ENCODE measurements at places on chromosomes 2 and 18.

DNA sequence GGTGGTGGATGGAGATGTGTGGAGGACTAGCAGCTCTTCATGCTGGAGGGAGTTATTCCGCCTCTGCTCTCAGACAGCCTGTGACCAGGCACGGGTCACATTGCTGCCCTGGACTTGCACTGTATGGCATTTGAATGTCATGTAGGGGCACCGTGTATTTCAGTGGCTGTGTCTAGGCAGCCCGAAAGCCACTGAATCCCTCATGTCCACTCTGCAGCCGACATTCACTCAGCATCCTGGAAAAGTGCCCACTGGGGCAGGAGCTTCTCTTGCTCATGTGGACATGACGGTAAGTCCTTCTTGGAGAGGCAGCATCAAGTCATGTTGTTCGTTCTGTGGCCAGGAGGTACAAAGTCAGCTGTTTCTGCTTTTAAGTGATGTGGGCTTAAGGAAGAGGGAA lies 127.9 kb downstream of the SH3RF3 start:
- DNase-seq: no peak

DNA sequence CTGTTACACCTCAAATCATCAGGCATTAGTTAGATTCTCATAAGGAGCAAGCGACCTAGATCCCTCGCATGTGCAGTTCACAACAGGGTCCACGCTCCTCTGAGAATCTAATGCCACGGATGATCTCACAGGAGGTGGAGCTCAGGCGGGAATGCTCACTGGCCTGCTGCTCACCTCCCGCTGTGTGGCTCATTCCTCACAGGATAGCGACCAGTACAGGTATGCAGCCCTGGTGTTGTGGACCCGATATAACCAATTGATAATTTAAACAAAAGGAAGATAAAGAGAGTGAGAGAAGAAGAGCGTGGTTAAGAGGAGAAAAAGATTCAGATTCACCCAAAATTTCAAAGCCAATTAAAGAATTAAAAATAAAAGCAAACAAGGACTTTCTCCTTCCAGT lies 20.8 kb downstream of the TLK1 start:
- DNase-seq: no peak

DNA sequence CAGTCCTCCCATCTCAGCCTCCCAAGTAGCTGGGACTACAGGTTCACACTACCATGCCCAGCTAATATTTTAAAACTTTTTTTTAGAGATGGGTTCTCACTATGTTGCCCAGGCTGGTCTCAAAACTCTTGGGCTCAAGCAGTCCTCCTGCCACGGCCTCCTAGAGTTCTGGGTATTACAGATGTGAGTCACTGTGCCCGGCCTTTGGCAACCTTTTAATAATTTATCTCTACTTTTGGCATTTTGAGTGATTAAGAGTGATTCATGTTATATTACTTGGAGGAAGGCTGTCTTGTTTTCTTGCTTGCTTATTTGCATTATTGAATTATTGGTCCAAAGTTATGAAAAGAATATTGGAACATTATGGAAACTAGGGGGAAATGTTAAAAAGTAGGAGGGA lies 24.3 kb downstream of the NCOA1 start:
- DNase-seq: no peak

GRCh38 chr2:99960790-99961189 lies 181.6 kb downstream of the AFF3 start:
- DNase-seq: no peak

DNA sequence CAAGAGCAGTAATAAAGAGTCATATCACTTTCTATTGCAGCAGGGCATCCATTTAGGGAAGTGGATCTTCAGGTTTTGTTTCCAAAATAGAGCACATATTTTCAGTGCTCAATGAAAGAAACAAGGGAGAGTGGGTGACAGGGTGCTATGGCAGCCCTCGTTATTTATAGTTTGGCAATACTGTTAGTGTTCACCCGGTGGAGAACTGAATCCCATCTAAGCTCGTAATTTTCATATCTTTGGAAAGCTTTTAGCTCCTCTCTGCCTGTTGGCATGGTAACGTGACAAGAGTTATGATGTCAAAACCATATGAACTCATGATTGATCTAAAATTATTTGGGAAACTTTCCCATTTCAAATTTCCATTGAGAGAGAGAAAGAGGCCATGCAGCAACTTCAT lies 331.9 kb downstream of the LRRTM1 start:
- DNase-seq: no peak

GRCh38 chr2:29071032-29071975 lies 3.0 kb downstream of the PCARE start:
- DNase-seq: no peak

GRCh38 chr2:144348846-144349245 lies 171.1 kb downstream of the ZEB2 start:
- DNase-seq: no peak

DNA sequence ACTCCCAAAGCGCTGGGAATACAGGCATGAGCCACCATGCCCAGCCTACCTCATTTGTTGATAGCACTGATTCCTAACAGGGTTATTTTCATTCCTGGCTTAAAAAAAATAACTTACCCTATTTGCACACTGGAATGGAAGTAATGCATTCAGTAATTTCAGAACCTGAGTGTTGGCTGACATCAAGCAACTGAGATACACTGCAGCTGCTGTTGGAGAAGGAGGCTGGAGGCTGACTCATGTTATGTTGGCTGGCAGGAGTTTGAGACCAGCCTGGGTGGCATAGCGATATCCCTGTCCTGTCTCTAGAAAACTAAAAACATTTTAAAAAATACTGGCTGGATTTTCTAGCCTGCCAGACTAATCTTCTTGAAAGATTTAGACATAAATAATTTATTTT lies 385.1 kb upstream of the MEX3C start:
- DNase-seq: no peak

- DNase-seq: no peak
Observed at GRCh38 chr2:216698293-216698692, 2.9 kb upstream of the IGFBP5 start.

DNA sequence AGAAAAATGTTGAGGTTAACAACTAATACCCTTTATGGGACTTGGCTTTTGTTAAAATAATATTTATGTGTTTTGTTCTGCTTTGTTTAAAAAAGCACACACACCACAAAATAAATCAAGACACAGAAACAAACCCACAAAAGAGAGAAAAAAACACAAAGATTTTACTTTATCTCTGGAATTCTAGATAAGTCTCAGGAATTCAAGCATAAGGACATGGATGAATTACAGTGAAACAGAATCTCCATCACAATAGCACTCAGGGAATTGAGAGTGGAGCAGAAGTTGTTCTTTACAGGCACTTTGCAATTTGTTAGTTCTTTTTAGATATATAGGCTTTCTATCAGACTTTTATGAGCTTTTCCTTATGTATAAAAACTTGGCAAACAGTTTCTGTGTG lies 360.9 kb upstream of the ZC3H15 start:
- DNase-seq: no peak

- no peak for DNase-seq
Observed at GRCh38 chr2:85655961-85656417, 12.0 kb downstream of the SFTPB start.
